ENCODE measurements at places on chromosomes 5 and 9.

GRCh38 chr9:104974053-104974962 lies 46.4 kb upstream of the ABCA1 start:
- DNase-seq = no peak

DNA sequence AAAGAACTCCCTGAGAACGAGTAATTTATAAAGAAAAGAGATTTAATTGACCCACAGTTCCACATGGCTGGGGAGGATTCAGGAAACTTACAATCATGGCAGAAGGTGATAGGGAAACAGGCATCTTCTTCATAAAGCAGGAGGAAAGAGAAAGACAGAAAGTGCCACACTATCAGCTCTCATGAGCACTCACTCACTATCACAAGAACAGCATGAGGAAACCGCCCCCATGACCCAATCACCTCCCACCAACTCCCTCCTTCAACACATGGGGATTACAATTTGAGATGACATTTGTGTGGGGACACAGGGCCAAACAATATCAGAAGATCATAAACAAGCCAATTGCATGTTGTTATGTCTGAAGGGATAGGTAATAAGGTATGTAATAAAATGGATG lies 935.9 kb upstream of the COX7C start:
- no peak for DNase-seq

DNA sequence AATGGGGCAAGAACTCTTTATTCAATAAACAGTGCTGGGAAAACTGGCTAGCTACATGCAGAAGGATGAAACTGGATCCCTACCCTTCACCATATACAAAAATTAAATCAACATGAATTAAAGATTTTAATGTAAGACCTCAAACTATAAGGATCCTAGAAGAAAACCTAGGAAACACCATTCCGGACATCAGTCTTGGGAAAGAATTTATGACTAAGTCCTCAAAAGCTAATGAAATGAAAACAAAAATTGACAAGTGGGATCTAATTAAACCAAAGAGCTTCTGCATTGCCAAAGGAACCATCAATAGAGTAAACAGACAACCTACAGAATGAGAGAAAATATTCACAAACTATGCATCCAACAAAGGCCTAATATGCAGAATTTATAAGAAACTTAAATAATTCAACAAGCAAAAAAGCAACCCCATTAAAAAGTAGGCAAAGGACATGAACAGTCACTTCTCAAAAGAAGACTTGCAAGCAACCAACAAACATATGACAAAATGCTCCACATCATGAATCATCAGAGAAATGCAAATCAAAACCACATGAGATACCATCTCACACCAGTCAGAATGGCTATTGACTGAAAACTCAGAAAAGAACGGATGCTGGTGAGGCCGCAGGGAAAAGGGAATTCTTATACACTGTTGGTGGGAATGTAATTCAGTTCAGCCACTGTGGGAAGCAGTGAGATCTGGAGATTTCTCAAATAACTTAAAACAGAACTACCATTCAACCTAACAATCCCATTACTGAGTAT lies 104.3 kb upstream of the MAP3K1 start:
- DNase-seq = no peak

DNA sequence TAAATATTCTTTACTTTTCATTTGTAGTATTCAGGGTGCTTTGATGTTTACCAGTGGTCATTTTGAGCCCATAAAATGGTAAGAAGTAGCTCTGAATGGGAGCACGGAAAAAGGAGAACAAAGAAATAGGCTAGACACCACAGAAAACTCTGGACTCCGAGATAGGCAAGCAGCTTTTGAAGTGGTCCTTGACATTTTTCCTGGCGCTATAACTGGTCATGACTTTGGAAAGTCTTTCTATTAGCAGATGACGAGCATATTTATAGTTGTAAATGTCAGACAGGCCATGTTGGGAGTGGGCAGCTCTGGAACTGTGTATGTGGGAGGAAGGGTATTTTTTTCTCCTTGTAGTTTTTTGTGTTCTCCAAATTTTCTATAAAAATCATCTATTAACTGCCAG lies 126.1 kb upstream of the POC5 start:
- DNase-seq = no peak

GRCh38 chr5:76720988-76721569 lies 5.2 kb downstream of the F2R start:
- no peak for DNase-seq

DNA sequence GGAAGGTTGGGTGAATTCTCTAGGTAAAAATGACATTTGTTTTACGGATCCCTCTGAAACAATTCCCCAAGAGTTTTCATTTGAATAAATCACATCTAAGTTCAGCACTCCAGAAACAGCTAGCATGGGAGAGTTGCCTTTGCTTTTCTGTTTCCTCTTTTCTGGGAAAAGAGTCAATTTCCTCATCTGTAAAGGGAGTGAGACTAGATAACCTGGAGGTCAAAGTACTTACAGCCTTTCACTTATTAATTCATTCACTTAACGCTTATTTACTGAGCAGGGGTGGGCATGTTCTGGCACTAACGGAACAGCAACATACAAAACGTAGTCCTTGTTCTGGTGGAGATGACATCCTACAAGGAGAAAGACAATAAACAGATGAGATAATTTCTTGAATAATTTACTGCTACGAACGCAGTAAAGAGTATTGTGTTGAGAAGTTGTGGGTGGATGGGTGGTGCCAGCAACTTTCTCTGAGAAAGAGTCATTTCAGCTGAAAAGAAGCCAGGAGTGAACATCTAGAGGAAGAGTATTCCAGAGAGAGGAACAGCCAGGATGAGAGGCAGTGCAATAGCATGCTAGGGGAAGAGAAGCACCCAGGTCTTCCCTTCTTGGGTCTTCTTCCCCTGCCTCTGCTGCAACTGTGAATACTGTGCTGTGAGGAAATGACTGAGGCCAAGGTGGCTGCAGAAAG lies 335.6 kb downstream of the ZSWIM6 start:
- DNase-seq = no peak

- no peak for DNase-seq
Observed at GRCh38 chr5:79202076-79202475, 33.9 kb upstream of the JMY start.

GRCh38 chr5:153352685-153353219 lies 137.7 kb upstream of the GRIA1 start:
- DNase-seq = no peak

- DNase-seq = no peak
Observed at GRCh38 chr9:120152295-120152694, 427.7 kb downstream of the CDK5RAP2 start.

DNA sequence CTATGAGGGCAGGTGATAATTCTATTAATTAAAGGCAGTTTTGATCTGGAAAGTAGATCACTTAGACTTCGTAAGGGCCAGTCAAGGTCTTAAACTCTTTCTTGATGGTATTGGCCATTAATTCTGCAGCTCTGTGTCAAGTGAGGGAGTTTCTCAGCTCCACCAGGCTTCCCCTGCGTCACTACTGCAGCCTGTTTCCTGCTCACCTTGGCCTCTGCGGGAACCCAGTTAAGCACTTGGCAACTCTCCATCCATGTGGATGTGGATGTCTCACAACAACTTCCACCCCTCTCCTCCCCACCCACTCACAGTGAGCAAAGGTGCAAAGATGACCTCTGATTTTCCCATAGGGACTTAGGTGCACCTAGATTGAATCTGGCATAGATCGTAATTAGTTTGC lies 191.6 kb downstream of the PLK2 start:
- no peak for DNase-seq

DNA sequence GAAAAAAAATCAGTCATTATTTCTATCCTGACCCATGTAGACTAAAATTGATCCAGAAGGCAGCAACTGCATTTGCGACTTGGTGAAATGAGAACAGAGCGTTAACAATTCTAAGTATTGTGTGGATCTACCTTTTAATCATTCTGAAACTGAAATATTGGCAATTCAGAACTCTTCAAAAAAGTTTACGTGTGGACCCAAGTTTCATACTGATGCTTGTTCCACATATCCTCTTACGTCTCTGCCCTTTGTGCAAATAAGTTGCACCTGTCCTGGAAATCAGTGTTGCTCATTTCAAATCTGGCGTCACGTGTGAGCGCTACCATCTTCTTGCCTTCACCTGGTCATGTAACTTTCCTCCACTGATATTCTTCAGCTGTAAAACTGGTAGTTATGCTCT lies 74.7 kb downstream of the NTRK2 start:
- DNase-seq = no peak

GRCh38 chr9:26566141-26566540 lies 326.5 kb downstream of the CAAP1 start:
- no peak for DNase-seq

- DNase-seq = no peak
Observed at GRCh38 chr5:55918087-55919035, 67.2 kb downstream of the IL31RA start.

GRCh38 chr5:113806250-113806649 lies 292.8 kb downstream of the YTHDC2 start:
- no peak for DNase-seq

DNA sequence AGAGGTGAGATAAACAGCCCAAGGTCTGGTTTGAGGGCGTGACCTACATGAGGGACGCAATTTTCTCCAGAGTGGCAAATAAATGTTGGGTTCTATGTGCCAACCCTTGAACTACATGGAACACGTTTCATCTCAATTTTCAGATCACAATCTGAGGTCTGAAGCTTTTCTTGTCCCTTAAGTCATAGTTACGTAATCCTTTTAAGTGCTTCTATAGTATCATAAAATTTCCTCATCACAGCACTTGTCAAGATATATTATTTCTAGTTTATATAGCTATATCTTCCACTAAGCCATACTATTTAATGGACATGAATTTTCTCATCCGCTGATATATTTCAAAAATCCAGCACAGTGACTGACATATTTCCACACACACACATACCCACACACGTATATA lies 53.1 kb upstream of the GRIN3A start:
- no peak for DNase-seq

GRCh38 chr5:95057615-95058014 lies 227.3 kb downstream of the MCTP1 start:
- no peak for DNase-seq

- no peak for DNase-seq
Observed at GRCh38 chr5:33684496-33685159, 207.2 kb downstream of the ADAMTS12 start.

DNA sequence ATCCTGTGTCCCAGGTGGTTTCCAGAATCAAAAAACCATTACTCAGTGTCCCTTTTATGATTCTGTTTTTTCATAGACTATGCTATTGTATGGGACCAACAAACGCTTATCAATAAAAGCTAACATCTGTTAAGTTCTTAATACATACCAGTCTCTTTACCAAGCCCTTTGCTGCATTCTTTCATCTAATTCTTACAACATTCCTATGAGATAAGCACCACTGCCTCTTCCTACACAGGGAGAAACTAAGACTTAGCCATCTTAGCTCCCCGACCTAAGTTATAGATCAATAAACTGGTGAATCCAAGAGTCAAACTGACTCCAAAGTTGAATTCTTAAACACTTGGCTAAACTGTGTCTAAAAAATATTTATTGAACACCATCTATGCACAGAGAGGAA lies 26.6 kb downstream of the DRD1 start:
- no peak for DNase-seq

- no peak for DNase-seq
Observed at GRCh38 chr9:104944356-104944755, 16.4 kb upstream of the ABCA1 start.

GRCh38 chr9:86591472-86591871 lies 237.3 kb upstream of the TUT7 start:
- no peak for DNase-seq

DNA sequence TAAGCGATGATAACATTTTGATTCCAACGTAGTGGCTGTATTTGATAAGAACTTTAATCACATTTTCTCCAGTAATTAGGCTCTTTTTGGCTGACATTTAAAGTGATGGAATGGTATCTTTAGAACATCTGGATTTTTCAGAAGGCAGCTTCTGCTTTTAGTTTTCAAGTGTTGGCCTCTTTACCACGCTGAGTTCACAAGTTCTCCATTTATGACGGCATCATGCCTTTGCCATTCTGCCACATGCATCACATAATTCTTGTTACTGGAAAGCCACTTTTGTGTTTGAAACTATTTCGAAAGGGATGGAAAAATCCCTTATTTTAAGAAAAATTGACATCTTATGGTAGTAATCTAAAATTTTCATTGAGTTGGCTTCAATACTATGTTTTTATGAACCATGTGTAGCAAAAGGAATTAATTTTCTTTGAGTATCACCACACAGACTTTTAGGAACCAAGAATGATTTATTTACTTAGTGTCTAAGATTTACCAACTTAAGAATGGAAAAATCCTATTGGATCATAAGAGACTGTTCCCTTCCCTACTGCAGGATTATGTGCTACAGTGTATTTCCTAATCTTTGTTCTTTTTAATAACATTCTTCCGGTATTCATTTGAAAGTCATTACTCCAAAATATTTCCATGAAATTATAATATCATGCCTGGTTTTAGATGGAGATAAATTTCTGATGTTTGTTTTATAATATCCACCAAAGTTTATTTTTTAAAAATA lies 344.2 kb downstream of the ADGRV1 start:
- no peak for DNase-seq

DNA sequence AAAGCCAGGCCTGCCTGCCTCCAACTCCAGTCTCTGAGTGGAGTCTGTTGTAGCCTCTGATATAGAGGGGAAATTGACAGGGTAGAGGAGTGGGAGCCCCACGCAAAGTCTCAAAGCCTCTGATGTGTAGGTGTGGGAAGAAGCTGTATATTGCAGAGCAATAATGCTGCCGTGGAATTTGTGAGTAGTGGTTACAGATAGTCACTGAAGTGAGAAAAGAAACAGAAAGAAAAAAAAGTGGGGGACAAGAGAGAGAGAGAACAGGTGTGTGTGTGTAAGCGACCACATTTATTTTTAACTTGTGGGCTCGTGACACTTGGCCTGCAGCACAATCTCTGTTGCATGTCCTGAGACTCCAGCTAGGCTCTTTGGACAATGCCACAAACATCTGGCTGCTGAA lies 227.8 kb downstream of the NSG2 start:
- DNase-seq = no peak

GRCh38 chr9:112408819-112409218 lies 28.9 kb downstream of the HSDL2 start:
- DNase-seq = no peak

GRCh38 chr9:18596920-18597319 lies 123.0 kb downstream of the ADAMTSL1 start:
- DNase-seq = no peak

DNA sequence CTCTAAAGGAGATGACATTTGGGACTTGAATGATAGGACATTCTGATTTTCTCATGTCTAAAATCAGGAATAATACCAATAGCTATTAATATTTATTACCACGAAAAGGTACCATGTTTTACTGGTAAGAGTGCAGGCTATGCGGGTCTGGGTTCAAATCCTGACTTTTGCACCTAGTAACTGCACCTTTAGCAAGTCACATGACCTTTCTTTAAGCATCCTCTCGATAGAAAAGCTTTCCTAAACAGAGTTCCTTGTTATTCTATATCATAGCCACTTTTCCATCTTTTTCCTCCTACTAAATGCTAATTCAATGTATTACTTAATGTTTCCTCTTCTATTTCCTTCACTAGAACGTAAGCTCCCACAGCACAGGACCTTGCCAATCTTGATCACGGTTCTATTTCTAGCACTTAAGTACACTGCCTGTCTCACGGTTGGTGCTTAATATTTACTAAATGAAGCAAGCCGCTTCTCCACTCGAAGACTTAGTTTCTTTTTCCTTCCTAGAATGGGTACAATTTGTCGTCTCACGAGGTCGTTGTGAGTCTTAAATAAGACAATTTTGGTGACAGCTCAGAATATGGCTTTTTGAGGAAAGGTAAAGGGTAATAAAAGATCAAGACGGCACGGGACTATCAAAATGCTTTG lies 816 bp downstream of the RBM18 start:
- DNase-seq = no peak

- DNase-seq = no peak
Observed at GRCh38 chr5:61089351-61089750, 72.9 kb downstream of the SMIM15 start.
